ENCODE measurements at places on chromosomes 7 and 10.

DNA sequence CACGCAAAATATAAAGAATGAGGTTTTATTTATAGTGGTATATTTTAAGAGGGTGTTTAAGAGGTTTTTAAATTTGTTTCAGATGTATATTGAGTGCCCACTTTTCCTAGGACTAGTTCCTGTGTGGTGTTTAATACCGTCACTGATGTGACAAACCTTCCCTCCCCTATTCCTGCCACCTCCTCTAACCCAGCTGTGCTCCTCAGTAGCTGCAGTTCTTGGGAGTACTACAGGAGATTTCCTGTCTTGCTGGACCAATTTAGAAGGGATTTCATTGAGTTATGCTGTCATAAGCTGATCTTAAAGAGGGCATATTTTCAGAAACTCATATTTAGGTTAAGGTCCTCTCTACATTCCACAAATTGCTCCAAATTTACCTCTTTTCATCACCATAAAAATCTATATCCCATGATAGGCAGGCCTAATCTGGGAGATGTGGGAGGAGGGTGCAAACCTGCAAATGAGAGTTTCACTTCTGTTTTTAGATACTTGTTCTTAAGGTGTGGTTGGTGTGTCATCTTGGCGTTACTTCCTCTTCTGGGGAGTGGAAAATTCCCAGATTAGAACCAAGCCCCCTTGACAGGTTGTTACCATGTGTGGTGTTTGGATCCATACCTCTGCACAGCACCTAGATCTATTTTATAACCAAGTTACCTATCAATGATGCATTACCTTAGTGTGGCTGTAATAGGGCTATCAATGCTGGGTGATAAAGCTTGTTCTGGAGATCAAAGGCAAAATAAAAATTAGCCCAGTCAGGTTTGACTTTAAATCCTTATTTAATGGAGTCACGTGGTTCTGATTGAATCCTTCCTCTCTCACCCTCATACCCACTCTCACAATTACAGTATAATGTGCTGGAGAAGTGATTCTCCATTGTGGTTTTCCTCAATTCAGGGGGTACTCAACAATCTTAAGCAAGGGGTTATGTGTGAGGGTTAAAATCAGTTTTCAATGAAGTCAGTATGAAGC is 141.1 kb downstream of the CDK14 start:
- DNase-seq: no peak

DNA sequence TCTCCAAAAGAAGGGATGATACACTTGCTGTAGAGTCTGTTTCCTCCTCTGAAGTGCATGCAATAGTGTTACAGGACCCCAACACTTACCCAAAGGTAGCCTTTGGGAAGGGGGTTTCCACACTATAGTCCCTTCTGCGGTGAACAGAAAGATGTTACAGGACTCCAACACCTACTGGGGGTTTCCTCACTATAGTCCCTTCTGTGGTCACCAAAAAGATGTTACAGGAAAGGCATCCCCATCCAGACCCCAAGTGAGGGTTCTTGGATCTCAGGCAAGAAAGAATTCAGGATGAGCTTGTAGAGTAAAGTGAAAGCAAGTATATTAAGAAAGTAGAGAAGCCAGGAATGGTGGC is 69.2 kb upstream of the PIK3CG start:
- no peak for DNase-seq

- no peak for DNase-seq
These were observed 5.8 kb downstream of the TWIST1 start for GRCh38 chr7:19111474-19112273.

DNA sequence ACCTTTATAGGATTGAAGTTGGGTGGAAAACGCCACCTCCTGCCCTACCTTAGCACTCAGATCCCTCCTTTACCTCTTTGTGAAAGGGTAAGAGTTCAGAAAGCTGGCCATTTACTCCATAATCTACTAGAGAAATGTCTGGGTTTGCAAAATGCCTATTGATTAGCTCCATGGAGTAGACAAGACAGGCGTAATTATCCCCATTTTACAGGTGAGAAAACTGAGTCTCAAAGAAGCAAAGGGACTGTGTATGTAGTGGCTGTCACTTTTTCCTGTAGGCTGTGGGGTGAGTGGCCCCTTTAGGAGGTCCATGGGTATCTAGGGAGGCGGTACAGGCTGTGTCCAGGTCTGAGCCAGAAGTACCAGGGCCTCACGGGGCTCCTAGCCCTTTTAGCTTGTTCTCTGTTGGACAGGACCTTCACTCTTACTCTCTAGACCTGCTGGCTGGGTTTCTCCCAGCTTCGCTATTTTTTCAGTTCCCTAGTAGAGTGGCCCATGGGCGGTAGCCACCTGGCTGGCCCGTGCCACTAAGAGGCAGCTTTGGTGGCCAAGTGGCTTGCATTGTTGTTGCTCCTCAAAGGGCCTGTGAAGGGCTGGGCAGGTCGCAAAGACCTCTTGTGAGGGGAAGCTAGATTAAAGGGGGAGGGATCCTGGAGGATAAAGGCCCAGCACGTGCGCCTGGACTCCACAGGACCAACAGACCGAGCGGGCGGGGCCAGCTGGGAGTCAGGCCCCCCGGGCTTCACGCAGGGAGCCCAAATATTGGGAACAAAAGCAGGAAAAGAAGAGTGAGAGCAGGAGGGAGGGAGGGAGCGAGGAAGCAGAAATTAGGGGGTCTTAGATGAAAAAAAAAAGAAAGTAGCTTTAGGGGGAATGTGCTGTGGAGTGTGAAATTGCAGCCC is 4.7 kb upstream of the PAX2 start:
- no peak for DNase-seq

- DNase-seq: no peak
These were observed 139.5 kb downstream of the ST7 start for GRCh38 chr7:117092785-117093184.

DNA sequence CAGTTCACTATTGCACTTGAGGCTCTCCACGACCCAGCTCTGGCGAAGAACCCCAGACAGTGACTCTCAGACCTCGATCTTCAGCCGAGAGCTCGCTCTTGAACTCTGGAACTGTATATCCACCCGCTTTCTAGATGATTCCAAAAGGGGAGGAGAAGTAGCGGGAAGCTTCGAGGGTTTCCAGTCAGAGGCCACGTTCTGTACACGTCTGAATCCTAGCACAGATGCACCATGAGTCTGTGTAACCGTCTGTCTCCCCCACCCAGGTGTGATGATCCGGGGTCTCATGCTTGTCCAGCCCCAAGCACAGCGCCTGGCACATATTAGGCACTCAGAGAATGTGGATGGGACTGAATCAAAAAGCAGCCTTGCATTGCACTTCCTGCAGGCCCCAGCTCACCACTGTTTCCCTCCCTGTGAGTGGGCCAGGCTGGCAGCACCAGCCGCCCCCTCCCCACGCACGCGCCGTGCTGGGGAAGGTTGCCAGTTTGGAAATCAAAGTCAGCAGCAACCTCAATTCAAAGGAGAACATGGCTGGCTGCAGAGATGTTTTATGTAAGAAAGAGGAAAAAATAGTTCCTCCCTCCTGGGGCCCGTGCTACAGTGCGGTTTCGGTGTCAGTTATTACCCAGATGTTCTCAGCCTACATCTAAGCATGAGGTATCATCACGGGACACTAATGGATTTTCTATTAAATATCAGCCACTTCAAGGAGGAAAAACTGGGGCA is 5.7 kb downstream of the GRID2IP start:
- no peak for DNase-seq

GRCh38 chr10:73908853-73909539 is 1.9 kb upstream of the PLAU start:
- DNase-seq: no peak

GRCh38 chr7:52843436-52843835 is 192.0 kb upstream of the POM121L12 start:
- no peak for DNase-seq

DNA sequence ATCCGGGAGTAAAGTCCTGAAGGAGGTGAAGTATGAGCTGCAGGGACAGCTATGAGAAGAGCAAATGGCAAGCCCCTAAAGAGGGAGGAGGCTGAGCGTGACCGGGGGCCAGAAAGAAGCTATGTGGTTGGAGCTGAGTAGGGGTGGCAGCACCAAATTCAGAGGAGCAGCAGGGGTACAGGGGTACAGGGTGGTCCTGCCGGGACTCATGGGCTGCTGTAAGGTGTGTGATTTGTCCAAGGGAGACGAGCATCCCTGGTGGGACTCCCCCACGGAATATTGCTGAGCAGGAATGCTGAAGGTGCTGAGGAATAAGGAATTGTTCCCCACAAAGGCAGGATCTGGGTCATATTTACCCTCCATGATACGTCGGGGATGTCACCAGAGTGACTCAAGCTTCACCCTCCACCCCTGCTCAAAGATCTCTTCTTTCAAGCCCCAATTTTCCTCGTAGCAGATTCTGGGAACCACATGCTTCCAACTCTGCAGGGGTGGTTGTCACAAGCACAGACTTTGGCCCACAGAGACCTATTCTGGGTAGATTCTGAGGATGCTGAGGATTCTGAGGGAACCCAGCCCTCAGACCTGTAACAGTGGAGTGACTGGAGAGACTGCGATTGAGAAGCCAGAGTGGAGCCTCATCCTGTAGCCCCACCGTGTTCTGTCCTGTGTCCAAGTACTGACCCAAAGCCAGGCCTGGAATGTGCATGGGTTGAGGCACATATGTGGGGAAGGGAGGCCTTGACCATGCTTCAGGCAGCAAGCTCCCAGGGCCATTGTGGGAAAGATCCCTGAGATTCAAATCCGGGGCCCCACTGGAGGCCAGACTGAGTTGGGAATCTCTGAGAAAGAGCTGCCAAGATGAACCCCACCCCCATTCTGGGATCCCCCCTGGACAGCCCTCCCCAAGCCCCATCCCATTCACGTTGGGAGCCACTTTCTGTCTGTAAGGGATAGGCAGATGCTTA is 4.2 kb downstream of the SFTPD start:
- DNase-seq: peak; percentile 5

- DNase-seq: no peak
These were observed 183.9 kb downstream of the SGMS1 start for GRCh38 chr10:50439806-50440205.

- no peak for DNase-seq
These were observed 48.5 kb downstream of the PLCE1 start for GRCh38 chr10:94042001-94042833.

DNA sequence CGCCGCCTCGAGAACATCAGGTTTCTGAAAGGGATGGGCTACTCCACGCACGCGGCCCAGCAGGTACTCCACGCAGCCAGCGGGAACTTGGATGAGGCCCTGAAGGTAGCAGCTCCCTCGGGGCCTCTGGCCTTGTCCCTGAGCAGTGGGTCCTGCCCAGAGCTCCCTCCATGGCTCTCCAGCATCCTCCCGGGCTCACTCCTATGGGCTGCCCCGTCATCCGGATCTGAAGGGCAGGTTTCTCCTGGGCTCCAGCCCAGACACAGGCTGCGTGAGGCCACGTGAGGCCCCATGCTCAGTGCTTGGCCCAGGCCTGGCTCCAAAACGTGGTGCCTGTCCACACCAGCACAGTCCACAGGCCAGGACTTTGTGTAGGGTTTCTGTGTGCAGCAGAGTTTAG is 32.5 kb downstream of the NUB1 start:
- DNase-seq: no peak

- DNase-seq: no peak
These were observed 158.7 kb downstream of the TNS3 start for GRCh38 chr7:47423196-47423595.

DNA sequence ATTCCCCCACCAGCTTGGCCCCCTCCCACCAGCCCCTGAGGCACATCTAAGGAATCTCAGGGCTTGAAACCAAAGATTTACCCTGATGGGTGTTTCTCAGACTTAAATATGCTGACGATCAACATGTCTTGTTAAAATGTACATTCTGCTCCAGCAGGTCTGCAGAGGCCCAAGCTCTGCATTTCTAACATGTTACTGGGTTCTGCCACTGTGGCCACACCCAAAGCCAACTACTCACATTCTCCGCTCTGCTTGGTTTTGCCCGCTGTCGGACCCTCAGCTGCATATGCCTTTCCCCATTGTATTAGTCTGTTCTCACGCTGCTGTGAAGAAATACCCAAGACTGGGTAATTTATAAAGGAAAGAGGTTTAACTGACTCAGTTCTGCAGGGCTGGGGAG is 8.9 kb downstream of the PIP4K2A start:
- no peak for DNase-seq

GRCh38 chr10:114380060-114380459 is 24.2 kb downstream of the AFAP1L2 start:
- no peak for DNase-seq

- no peak for DNase-seq
These were observed 6.1 kb upstream of the DDX50 start for GRCh38 chr10:68895041-68895440.

GRCh38 chr10:103921750-103922195 is 3.8 kb upstream of the STN1 start:
- DNase-seq: no peak

DNA sequence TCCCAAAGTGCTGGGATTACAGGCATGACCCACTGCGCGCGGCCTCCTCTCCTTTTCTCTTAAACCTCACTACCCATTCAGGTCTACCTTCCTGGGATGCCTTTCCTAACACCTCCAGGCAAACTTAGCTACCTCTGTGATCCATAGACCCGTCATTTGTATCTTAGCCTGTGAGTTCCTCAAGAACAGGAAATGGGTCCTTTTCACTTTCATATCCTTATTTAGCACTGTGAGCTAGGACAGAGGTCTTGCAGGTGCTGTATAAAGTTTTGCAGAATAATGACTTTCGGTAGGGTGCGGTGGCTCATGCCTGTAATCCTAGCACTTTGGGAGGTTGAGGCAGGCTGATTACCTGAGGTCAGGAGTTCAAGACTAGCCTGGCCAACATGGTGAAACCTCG is 215.7 kb downstream of the RELN start:
- no peak for DNase-seq

- DNase-seq: no peak
These were observed 120.6 kb upstream of the CHST15 start for GRCh38 chr10:124213899-124214510.

DNA sequence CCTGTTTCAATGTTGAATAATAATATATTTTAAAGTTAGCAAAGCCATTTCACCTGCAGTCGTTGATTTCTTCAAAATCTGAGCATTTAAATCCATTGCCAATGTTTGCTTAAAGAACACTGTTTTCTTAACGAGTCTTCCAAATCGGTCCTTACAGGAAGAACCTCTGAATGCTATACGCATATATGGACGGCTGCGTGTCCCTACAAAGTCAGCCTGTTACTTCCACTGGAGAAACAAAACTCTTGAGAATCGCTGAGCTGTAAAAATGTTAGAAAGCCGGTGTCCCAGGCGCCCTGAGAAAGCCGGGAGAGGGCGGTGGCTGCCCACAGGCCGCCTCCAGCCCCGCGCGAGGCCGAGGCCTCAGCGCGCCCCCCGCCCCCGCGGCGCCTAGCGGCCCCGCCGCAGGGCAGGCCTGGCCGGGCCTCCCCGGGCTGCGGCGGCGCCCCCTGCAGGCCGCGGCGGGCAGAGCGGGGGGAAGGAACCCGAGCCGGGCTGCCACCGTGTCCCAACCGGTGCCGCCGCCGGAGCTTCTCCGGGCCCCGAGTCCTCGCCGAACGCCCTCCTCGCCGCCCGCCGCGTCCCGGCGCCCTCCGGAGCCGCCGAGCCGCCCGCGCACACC is at the start of gene FHIP2A:
Gene FHIP2A (plus strand): TSS at position 488 of the 622 bp plus-strand sequence. CDS start 299 bp downstream, outside the sequence.
- DNase-seq: peak; percentile 80

DNA sequence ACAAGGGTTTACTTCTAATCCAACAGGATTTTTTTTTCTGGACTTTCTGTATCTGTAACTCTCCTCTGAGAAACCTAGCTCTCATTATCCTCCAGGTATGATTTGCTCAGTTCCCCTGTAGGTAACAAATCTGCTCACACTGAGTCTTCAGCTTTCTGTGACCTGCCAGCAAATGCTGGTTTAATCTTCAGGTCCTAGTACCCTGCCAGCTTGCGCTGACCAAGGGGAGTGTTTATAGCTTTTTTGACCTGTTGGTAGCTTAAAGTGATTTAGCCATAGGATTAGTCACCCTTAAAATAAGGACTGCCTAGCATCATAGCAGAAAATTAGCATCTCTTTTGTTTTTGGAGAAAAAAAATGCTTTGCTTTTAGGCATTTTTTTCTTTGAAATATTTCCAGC is 22.4 kb downstream of the SND1 start:
- DNase-seq: no peak
